ENCODE measurements at places on chromosomes 16 and 17.

- H3K4me3 ChIP-seq = peak overlapping the region; percentile 61
- H3K36me3 ChIP-seq = peaks cover 20% of the 10 kb centered on the region
- H3K27me3 ChIP-seq = no peaks in the 10 kb centered on the region
Observed at GRCh38 chr17:56978441-56979090, 635 bp downstream of the SCPEP1 start.

GRCh38 chr16:68244903-68245853, at the start of gene PLA2G15:
Gene PLA2G15, plus strand, starts transcription at chr16:68245373. Its CDS starts 54 bp downstream, at chr16:68245427.
- peaks cover 19% of the 10 kb centered on the region for H3K4me1 ChIP-seq
- no peaks in the 10 kb centered on the region for H3K27me3 ChIP-seq
- DNase-seq = peak; percentile 91
- H3K27ac ChIP-seq = peak within 1 kb of the TSS; percentile 71
- H3K4me3 ChIP-seq = peak within 1 kb of the TSS; percentile 58

GRCh38 chr16:4089251-4089810, 26.9 kb downstream of the ADCY9 start:
- no peaks in the 10 kb centered on the region for H3K27me3 ChIP-seq
- DNase-seq = no peak
- no peaks in the 10 kb centered on the region for H3K4me1 ChIP-seq

DNA sequence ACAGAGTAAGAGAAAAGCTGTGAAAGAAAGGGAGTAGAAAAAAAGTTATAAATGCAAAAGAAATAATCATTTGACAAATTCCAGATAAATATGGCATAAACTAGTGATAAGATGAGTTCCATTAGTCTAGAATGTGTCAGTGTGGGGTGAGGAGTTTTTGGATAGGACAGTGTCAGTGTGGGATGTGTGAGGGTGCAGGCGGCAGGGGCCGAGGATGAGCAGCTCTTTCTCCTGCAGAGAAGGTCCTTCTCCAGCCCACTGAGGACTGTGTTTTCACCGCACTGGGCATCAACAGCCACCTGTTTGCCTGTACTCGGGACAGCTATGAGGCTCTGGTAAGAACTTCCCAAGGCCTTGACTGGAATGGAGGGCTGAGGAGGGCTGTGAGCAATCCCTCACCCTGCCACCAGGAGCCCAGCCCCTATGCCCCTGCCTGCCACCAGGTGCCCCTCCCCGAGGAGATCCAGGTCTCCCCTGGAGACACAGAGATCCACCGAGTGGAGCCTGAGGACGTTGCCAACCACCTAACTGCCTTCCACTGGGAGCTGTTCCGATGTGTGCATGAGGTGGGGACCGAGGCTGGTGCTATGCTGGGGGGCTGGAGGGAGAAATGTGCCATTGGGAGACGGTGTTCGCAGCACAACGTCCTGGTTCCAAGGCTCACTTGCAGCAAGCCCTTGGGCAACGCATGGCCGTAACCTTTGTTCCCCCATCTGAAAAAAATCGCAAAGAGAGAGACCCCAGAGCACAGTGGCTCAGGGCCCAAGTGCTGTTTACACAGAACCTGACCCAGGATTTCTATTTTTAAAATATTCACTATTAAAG, 13.1 kb downstream of the RAPGEFL1 start:
- H3K27me3 ChIP-seq = no peaks in the 10 kb centered on the region
- H3K4me3 ChIP-seq = no peak overlapping the region
- H3K4me1 ChIP-seq = peaks cover 10% of the 10 kb centered on the region
- no peak overlapping the region for H3K27ac ChIP-seq

DNA sequence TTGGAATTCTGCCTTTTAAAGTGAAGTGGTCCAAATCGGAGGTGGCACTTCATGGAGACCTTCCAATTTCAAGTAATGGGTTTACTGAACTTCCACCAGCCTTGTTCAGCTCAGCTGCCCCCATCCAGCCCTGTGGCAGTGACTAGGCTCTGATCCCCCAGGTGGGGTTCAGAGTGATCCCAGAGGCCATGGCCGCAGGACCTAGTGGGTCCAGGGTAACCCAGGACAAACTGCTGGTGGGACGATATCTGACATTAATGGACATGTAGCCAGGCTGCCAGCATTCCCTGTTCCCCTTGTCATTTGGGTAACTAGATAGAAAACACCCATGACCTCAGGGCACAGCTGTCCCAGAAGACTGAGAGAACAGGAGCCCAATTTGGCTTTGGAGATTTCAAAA, 209.9 kb downstream of the GSG1L start:
- no peaks in the 10 kb centered on the region for H3K4me1 ChIP-seq
- no peak for DNase-seq
- H3K36me3 ChIP-seq = no peaks in the 10 kb centered on the region
- H3K4me3 ChIP-seq = no peak overlapping the region
- no peaks in the 10 kb centered on the region for H3K27me3 ChIP-seq
- H3K27ac ChIP-seq = no peak overlapping the region

DNA sequence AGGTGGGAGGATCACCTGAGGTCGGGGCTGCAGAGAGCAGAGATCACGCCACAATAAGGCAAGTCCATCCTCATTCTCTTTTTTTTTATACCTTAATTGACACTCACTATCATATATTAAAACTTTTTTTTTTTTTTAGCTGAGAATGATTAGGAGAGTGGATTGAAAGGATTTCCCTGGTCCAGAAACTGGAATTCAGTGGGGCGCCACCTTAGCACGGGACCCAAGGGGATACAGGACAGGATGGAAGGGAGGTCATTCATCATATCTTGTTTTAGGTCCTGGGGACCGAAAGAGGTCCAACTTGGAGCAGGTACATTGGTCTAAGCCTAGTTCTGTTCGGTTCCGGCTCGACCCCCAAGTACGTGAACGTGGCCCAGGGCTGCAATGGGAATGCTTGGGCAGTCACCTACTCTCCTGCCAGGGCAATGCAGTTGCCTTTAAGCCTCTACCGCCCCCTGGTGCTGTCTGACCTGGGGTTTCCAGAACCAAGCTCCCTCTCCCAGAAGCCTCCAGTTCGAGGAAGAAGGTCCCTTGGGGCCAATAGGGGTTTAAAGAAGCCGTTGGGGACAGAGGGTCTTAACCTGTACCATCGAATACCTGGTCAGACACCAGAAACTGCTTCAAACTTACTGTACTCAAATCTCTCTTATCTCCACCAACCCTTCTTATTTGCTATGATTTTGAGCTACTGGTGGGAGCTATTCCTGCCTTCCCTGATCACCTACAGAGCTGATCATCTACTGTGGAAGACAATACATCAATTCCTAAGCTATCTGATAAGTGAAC, 19.9 kb upstream of the GPATCH8 start:
- H3K27me3 ChIP-seq = no peaks in the 10 kb centered on the region
- H3K27ac ChIP-seq = no peak overlapping the region
- no peaks in the 10 kb centered on the region for H3K4me1 ChIP-seq
- peak; percentile 38 for DNase-seq
- H3K4me3 ChIP-seq = no peak overlapping the region
- H3K36me3 ChIP-seq = no peaks in the 10 kb centered on the region

GRCh38 chr17:70073310-70073709, 1.7 kb upstream of the KCNJ16 start:
- H3K27ac ChIP-seq = peak overlapping the region; percentile 80
- no peak for DNase-seq
- H3K36me3 ChIP-seq = no peaks in the 10 kb centered on the region
- H3K4me3 ChIP-seq = no peak overlapping the region
- no peaks in the 10 kb centered on the region for H3K27me3 ChIP-seq

DNA sequence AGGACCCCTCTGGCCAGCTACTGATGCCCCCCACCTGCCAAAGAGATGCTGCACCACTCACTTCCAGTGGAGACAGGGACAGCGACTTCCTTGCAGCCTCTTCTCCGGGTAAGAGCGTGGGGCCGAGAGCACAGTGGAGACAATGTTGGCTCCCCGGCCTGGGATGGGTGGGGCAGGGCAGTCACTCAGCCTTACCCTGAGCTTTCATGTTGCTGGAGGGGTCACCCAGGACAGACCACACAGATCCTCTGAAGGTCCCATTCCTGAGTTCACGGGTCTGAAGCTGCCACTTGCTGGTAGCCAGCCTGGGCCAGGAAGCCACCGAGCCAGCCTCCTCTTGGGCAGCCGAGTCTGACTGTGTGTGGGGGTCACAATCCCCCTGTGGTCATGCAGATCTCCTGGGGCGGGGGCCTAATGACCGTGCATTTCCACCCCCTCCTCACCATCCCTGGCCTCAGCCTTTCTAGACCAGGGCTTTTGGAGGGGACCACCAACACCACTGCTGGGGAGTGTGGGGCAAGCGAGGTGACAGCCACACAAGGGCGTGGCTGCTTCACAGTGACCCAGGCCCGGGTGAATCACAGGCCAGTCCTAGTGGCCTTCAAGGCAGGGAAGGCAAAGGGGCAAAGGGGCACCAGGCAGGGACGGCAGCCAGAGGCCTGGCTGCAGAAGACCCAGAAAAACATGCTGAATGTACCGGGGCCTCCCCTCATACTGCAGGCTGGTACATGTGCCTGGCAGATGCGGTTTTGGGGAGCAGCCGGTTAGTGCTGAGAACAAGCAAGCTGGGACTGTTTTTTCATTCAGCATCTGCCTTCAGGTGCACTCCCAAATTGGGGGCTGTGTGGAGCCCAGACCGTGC, 10.4 kb downstream of the TAF1C start:
- H3K36me3 ChIP-seq = peaks cover 13% of the 10 kb centered on the region
- peak overlapping the region; percentile 7 for H3K4me3 ChIP-seq
- no peaks in the 10 kb centered on the region for H3K27me3 ChIP-seq
- DNase-seq = no peak
- H3K4me1 ChIP-seq = no peaks in the 10 kb centered on the region
- H3K27ac ChIP-seq = peak overlapping the region; percentile 96

- DNase-seq = peak; percentile 54
- peak overlapping the region; percentile 43 for H3K4me3 ChIP-seq
- no peaks in the 10 kb centered on the region for H3K27me3 ChIP-seq
- no peaks in the 10 kb centered on the region for H3K36me3 ChIP-seq
- H3K27ac ChIP-seq = peak overlapping the region; percentile 36
- no peaks in the 10 kb centered on the region for H3K4me1 ChIP-seq
Observed at GRCh38 chr16:3364774-3365427, 9.2 kb downstream of the OR2C1 start.

GRCh38 chr16:287298-287811, 4.4 kb downstream of the PDIA2 start:
- H3K27ac ChIP-seq = no peak overlapping the region
- no peaks in the 10 kb centered on the region for H3K27me3 ChIP-seq
- DNase-seq = no peak
- H3K4me3 ChIP-seq = no peak overlapping the region
- no peaks in the 10 kb centered on the region for H3K4me1 ChIP-seq

DNA sequence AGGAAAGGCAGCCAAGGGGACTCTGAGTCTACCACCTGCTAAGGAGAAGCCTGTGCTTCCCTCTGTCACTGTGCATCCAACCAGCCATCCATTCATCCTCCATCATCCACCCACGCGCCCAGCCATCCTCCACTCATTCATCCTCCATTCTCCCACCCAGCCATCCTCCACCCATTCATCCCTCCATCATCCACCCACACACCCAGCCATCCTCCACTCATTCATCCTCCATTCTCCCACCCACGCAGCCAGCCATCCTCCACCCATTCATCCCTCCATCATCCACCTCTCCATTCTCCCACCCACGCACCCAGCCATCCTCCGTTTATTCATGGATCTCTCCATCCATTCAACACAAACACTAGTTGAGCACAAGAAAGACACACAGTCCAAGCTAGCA, 74.1 kb downstream of the COG7 start:
- H3K36me3 ChIP-seq = no peaks in the 10 kb centered on the region
- no peak overlapping the region for H3K27ac ChIP-seq
- no peaks in the 10 kb centered on the region for H3K27me3 ChIP-seq
- no peak for DNase-seq

DNA sequence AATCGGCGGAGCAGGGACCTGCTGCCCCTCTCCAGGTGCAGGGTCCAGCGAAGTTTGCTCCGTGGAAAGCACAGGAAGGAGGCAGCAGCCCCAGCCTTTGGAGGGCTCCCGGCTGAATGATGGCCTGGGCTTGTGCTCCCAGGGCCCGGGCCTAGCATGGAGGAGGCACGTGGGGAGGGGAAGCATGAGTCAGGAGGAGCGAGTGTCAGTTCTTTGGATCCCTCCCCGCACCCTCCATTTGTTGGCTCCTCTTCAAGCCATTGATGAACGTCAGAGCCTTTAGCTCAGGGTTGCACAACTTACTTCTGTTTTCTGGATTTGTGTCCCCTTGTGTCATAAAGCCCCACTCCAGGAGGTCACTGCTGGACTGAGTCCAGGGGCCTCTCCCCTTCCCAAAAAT, 25.8 kb downstream of the TTYH2 start:
- no peak overlapping the region for H3K27ac ChIP-seq
- H3K27me3 ChIP-seq = no peaks in the 10 kb centered on the region
- peaks cover 84% of the 10 kb centered on the region for H3K4me1 ChIP-seq
- H3K36me3 ChIP-seq = peaks cover 16% of the 10 kb centered on the region
- no peak for DNase-seq
- no peak overlapping the region for H3K4me3 ChIP-seq

GRCh38 chr17:29592850-29593551, at the start of gene ANKRD13B:
Gene ANKRD13B, plus strand, starts transcription at chr17:29593132. Its CDS starts 490 bp downstream, at chr17:29593622.
- no peak for DNase-seq
- H3K27ac ChIP-seq = peak within 1 kb of the TSS; percentile 74
- peak within 1 kb of the TSS; percentile 66 for H3K4me3 ChIP-seq
- no peaks in the 10 kb centered on the region for H3K36me3 ChIP-seq
- H3K4me1 ChIP-seq = no peaks in the 10 kb centered on the region
- H3K27me3 ChIP-seq = no peaks in the 10 kb centered on the region

GRCh38 chr16:30691907-30692306, 7.1 kb upstream of the SRCAP start:
- DNase-seq = no peak
- no peak overlapping the region for H3K27ac ChIP-seq
- H3K4me3 ChIP-seq = no peak overlapping the region
- no peaks in the 10 kb centered on the region for H3K36me3 ChIP-seq
- H3K27me3 ChIP-seq = no peaks in the 10 kb centered on the region

DNA sequence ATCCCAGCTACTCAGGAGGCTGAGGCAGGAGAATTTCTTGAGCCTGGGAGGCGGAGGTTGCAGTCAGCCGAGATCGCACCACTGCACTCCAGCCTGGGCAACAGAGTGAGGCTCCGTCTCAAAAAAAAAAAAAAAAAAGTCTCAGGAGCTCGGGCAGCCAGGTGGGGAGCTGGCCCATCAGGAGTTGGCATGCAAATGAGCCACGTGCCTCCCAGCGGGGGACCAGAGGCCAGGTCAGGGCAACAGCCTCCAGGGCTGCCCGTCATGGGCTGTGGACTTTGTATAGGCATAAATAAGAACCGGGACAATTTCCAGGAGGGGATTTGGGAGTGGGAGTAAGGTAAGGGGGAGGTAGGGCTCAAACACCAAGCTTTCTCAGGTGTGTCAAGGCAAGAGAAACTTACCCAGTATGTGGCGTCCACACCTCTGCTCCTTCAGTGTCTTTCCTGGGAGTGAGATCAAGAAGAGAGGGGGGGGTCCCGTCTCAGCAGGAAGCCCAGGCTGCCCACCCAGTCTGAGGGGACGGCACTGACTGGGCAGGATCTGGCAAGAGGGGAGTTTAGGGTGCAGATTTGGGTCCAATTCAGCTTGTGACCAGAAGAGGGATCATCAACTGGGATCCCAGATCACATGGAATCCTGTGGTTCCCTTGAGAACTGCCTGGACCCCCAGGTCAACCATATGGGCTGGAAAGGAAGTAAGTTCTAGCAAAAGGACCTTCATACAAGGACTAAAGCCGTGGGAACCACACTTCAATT, 22.3 kb upstream of the G6PC1 start:
- H3K4me3 ChIP-seq = no peak overlapping the region
- no peaks in the 10 kb centered on the region for H3K27me3 ChIP-seq
- no peaks in the 10 kb centered on the region for H3K36me3 ChIP-seq
- H3K27ac ChIP-seq = no peak overlapping the region
- H3K4me1 ChIP-seq = no peaks in the 10 kb centered on the region
- DNase-seq = no peak

GRCh38 chr16:2095315-2095853, 40.3 kb downstream of the PKD1 start:
- no peaks in the 10 kb centered on the region for H3K27me3 ChIP-seq
- no peak overlapping the region for H3K4me3 ChIP-seq
- H3K36me3 ChIP-seq = peaks cover 13% of the 10 kb centered on the region
- H3K4me1 ChIP-seq = no peaks in the 10 kb centered on the region
- no peak overlapping the region for H3K27ac ChIP-seq
- DNase-seq = no peak

All from tibial nerve (tissue), 4 donors.